ENCODE measurements at places on chromosomes 7 and 10. TPM values are rescaled to one million over a fixed set of nuclear protein-coding genes. Genes with fewer than 3 reads are reported as not detected.

GRCh38 chr10:63760034-63760707 lies 239.0 kb downstream of the REEP3 start:
- DNase-seq: no peak

DNA sequence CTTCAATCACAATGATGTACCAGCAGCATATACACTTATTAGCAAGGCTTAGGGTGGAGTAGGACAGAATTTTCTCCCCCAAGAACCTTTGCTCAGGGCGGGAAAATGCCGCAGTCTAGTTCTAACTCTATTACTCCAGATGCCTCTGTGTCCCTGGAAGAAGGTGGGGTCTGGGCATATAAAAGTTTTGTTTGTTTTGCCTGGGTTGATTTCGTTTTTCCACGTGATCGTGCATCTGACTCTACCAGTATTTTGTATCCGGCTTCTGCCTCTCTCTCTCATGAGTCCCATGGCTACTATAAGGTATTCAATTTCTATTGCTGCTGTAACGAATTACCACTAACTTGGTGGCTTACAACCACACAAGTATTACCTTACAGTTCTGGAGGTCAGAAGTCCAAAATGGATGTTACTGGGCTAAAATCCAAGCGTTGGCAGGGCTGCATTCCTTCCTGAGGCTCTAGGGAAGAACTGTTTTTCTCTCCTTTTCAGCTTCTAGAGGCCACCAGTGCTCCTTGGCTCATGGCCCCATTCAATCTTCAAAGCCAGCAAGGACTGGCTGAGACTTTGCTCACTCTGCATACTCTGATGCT lies 181.2 kb upstream of the PRSS58 start:
- no peak for DNase-seq

DNA sequence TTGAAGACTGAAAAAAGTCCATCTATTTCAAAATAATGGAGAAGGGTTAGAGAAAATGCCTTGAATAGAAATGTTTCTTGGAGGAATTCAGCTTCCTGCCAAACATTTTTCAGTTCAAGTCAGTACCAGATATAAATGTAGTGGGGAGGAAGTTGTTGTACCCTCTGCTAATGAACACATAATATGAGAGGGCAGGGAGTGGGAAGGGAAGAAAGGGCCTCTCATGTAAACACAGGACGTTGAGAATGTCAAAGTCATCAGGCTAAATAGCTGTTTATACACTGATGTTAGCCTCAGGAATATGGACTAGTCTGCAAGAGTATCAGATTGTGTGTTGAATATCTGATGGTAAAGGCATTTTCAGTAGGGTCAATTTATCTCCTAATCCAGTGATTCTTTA lies 37.0 kb downstream of the GPR37 start:
- no peak for DNase-seq

- no peak for DNase-seq
These were observed 105.2 kb downstream of the TCERG1L start for GRCh38 chr10:131206111-131206995.

DNA sequence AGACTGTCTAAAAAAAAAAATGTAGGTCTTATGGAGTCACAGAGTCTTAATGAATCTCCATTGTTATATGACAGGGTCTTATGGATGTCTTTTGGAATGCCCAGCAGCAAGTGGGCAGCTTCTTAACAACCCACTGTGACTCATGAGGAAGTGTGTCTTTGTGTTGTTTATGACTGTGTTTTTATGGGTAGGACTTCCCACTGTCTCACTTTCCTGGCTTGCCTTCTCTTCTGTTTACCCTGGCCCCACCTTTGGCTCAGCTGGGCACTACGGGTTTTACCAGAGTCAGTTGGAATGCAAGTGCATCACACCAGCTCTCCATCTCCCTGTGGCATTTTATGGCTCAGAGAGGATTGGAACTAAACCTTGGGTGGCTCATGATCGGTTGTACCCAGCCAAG lies 580.5 kb downstream of the AUTS2 start:
- DNase-seq: peak; percentile 74

GRCh38 chr10:122293961-122294380 lies 22.9 kb downstream of the BTBD16 start:
- DNase-seq: peak; percentile 65

GRCh38 chr10:55820071-55820470 lies 541.0 kb downstream of the ZWINT start:
- DNase-seq: no peak

GRCh38 chr10:60200012-60200681 lies 189.5 kb downstream of the ANK3 start:
- no peak for DNase-seq

DNA sequence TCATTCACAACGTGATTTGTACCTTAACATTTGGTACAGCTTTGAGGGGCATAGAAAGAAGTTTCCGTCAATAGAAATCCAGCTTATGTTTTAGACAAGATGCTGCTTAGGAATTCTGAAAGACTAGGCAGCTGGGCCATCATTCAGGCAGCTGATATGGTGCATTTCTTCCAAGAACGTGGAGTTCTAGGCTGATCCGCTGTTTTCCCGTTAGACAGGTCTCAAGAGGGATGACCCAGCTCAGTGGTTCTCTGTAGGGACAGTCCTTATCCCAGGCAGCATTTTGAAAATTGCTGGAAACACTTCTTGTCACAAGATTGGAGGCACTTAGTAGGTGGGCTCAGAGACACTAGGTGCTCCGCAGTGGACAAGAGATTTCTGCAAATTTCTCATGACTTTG lies 242.7 kb upstream of the FOXK1 start:
- no peak for DNase-seq

DNA sequence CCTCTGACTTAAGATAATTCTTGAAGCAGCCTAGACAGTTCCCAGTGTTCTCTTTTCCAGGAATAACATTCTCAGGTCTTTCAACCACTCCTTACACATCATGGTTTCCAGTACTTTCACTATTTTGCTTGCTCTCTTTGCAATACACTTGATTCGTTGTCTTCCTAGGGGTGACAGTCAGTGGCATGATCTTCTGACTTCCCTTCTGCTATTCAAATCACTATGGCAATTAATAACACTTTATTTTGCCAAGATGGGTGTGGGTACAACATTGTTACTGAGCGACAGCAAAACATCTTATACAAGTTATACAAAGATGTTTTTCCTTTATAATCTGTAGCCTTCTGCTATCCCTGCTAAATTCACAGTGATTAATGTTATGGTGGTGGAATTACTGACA lies 15.3 kb downstream of the ARL3 start:
- no peak for DNase-seq

DNA sequence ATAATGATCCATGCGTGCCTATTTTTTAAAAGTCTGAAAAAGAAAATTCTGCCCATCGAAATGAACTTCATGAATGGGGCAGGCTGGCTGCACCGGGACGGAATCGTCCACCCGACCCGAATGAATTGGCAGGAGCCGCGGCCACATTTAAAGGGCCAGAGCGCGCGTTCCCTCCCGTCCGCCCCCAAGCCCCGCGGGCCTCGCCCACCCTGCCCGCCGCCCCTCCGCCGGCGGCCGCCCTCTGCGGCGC lies 319 bp upstream of the GATA3 start:
- no peak for DNase-seq

GRCh38 chr7:71015252-71015900 lies 116.6 kb upstream of the GALNT17 start:
- no peak for DNase-seq

DNA sequence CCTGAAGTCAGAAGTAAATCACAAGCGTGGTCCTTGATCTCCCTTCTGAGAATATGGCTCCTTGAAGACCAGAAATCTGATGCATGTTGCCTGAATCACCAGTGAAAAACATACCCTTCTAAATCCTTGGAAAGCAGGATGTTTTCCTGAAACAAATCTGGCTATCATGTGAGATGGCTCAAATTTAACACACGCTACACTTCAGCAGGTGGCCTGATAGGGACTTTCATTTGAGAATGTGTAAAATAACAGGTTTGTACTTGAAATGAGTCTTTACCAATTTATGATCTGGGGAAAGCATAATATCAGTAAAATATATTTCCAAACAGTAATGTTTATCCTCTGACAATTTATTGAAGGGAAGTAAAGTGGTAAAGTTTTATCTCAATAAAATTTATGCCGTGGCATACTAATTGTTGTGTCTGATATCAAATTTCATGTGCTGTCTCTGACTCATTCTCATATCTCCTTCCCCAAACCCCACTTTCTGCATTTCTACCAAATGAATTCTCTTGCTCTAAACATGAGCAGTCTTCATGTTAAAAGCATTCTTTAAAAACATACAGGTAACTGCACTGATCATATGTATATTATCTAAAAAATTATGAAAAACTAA lies 17.4 kb downstream of the CYP3A4 start:
- DNase-seq: no peak

DNA sequence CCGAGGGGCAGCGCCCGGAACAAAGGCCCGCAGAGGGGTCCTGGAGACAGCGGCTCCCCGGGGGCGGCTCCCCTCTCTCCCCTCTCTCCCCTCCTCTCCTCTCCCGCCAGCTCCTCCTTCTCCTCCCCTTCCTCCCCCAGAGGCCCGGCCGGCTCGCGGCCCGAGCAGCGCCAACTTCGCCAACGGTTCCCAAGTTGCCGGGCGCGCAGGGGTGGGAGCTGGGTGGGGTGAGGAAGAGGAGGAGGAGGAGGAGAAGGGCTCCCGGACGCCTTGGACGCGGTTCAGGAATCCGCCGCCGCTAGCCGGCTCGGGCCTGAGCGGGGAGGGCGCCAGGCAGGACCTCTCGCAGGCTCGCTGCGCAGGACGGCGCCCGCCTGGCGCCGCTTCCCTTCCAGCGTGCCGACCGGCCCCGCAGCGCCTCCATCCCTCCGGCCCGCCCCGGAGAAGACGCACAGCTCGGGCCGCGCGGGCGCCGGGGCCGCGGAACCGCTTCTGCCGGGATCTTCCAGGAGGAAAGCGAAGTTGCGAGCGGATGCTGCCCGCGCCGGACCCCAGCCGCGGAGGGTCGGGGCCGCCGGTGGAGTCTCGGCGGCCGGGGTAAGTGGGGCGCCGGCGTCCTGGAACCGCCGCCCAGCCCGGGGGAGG lies at the start of gene CHST3:
TSS of gene CHST3 (plus strand) at position 298 of the 645 bp plus-strand sequence. CDS start 41,448 bp downstream, outside the sequence.
- DNase-seq: peak; percentile 60

- DNase-seq: no peak
These were observed 860 bp upstream of the WDR86 start for GRCh38 chr7:151410405-151411390.

DNA sequence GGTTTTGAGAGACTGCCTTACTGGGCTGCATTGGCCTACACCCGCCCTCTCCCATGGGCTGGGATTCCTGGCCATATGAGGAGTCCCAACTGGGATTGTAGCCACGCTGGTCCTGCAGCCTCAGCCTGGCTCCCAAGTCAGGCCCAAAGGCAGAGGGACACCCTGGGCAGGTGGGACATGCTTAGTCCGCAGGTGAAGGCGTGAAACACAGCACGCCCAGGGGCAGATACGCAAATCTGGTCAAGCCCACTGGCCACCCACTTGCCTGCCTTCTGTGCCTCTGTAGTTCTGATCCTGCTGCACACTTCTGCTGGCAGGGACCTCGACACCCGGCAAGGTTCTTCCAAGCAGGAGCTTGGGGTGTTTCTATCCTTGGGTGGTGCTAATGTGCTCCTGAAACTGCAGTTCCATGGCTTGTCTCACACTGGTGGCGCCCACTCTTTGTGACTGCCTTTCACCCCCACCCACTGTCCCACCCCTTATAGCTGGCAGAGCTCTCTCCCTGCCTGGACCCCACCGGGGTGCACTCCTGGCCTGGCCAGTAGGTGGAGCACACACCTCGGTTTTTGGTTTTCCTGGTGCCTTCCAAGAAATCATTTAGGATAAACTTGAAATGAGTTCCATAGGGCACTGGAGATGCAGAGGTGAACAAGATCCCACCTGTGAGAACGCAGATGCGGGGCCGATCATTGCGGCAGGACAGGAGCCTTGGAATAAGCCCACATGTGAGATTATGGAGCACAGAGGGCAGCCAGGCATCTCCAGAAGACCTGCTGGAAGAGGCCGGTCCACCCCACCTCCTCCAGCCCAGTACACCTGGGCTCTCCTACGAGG lies 47.9 kb downstream of the MKI67 start:
- peak; percentile 42 for DNase-seq

DNA sequence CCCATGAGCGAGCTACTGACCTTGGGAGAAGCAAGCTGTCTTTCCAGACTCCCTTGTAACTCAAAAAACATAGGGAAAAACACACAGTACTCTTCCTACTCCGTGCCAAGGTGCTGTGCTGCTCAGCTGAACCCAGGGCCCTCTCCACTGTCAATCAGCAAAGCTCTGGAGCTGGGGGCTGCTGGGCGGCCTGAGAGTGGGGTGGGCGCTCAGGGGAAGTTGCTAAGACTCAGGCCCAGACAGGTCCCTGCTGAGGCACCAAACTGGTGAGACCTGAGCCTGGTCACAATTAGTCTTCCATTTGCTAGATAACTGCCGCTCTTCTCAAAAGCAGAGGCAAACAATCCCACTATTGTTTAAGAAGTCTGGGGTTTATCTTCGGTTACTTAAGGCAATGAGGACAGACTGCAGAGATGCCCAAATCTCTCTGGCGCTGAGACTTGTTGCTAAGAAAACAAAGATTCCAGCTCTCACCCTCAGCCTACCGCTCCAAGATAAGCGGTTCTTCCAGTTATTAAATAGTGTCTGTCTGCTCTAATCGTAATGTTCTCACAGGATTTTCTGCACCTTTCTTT lies 22.0 kb downstream of the STEAP1B start:
- no peak for DNase-seq

- peak; percentile 65 for DNase-seq
These were observed 578 bp downstream of the ZMYND11 start for GRCh38 chr10:135601-136464.

- no peak for DNase-seq
These were observed 449.8 kb downstream of the DNAJB6 start for GRCh38 chr7:157786375-157787274.

DNA sequence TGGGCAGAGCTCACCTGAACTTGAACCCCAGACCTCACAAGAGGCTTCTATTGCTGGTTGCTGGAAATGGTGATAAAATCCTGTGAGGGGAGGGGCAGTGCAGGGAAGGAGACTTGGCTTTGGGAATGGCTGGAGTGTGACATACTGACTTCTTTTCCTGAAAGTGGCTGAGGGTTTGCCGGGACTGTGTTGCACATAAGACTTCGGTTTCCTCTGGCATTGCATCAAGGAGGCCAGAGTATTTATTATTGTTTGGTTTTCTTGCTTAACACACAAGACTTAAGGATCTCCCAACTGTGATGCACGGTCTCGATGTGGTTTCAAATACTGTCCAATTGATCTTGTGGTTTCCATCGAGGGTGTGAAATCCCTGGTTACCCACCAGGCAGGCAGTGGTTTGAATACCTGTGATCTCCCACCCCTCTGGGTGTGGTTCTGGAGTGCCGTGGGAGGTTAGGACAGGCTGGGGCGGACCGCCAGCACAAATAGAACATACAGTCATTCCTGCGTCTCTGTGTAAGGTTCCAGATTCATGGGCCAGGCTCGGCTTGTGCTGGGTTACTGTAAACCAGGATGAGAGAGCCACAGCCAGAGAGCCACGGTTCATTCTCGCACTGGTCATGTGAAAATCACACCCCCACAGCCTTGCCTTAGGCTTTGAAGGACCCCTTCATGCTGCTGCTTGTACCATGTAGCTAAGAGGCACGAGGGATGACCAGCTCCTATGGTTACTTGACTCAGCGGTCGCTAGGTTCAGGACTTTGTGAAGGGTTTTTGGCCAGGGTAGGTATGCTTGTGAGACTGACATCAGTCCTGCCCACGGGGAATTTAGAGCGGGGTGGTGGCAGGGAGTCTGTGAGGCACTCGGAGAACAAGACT lies 39.2 kb downstream of the WBP1L start:
- DNase-seq: no peak

CYP3A4 gene
- total RNA-seq: not detected

PVRIG gene
- 1.4 TPM for total RNA-seq

KIAA1217 gene
- total RNA-seq: 1.3 TPM

DEPP1 gene
- 2.8 TPM for total RNA-seq

CALU gene
- 166 TPM for total RNA-seq

PFKFB3 gene
- 40.8 TPM for total RNA-seq

OPN4 gene
- 0.17 TPM for total RNA-seq

SFMBT2 gene
- 8.1 TPM for total RNA-seq

HOXA4 gene
- total RNA-seq: 10.3 TPM

SFRP4 gene
- total RNA-seq: 19.4 TPM

DDC gene
- total RNA-seq: 4.4 TPM

KNDC1 gene
- total RNA-seq: 1.1 TPM
